RWPE2 (cell line): ENCODE measurements at places on chromosomes 4 and X.

- H3K27me3 ChIP-seq: no peaks in the 10 kb centered on the region
- H3K4me1 ChIP-seq: no peaks in the 10 kb centered on the region
- no peak overlapping the region for H3K27ac ChIP-seq
- H3K36me3 ChIP-seq: peaks cover 3% of the 10 kb centered on the region; the same call in 1 of the 2 replicates
- H3K4me3 ChIP-seq: no peak overlapping the region
These were observed 55.1 kb downstream of the PPP3CA start for GRCh38 chr4:101292214-101292613.

- no peak overlapping the region for H3K4me3 ChIP-seq
- H3K36me3 ChIP-seq: no peaks in the 10 kb centered on the region
- DNase-seq: no peak
These were observed 14.2 kb downstream of the CLNK start for GRCh38 chr4:10670321-10670720.

- H3K4me1 ChIP-seq: peaks cover 18% of the 10 kb centered on the region
- H3K27me3 ChIP-seq: no peaks in the 10 kb centered on the region
- no peaks in the 10 kb centered on the region for H3K36me3 ChIP-seq
- no peak overlapping the region for H3K27ac ChIP-seq
- no peak overlapping the region for H3K4me3 ChIP-seq
These were observed 78.7 kb downstream of the GALNT7 start for GRCh38 chr4:173247321-173247720.

DNA sequence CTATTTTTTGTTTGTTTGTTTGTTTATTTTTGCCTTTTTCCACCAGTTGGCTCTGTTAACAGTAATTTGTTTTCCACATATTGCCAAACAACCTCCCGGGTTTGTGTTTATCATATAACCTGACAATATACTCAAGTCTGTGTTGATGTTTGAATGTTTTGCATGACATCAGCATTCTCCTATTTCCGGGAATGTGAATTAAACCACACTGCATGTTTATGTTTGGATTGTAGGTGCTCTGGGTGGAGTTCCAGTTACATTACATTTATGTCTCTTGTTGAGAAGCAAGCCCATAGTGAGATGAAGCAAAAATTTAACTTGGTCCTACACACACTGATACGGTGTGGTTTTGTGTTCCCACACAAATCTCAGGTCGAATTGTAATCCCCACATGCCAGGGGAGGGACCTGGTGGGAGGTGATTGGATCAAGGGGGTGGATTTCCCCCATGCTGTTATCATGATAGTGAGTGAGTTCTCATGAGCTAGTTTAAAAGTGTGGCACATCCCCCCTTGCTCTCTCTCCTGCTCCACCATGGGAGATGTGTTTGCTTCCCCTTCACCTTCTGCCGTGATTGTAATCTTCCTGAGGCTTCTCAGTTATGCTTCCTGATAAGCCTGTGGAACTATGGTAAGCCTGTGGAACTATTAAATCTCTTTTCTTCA, 54.4 kb upstream of the CLNK start:
- no peak overlapping the region for H3K27ac ChIP-seq
- no peak overlapping the region for H3K4me3 ChIP-seq
- no peaks in the 10 kb centered on the region for H3K27me3 ChIP-seq
- H3K36me3 ChIP-seq: no peaks in the 10 kb centered on the region
- H3K4me1 ChIP-seq: no peaks in the 10 kb centered on the region
- DNase-seq: no peak

DNA sequence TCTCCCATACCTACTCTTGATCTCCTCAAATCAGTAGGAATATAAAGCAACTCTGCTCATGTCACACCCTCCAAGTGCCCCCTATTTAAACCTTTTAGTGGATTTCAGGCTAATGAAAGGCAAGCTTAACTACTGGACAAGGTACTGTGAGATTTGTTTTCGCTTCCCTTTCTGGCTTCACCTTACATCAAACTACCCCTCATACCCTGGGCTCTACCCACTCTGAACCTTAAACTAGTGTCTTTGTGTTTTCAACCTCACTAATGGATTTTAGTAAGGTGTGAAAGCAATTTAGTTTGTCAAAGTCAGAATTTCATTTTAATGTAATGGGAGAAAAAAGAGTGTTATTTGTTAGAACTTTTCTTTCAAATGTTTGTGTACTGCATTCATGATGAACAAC, 291.7 kb downstream of the INPP4B start:
- no peak overlapping the region for H3K4me3 ChIP-seq
- DNase-seq: no peak
- H3K36me3 ChIP-seq: no peaks in the 10 kb centered on the region
- H3K4me1 ChIP-seq: peaks cover 32% of the 10 kb centered on the region
- H3K27ac ChIP-seq: no peak overlapping the region
- H3K27me3 ChIP-seq: no peaks in the 10 kb centered on the region

DNA sequence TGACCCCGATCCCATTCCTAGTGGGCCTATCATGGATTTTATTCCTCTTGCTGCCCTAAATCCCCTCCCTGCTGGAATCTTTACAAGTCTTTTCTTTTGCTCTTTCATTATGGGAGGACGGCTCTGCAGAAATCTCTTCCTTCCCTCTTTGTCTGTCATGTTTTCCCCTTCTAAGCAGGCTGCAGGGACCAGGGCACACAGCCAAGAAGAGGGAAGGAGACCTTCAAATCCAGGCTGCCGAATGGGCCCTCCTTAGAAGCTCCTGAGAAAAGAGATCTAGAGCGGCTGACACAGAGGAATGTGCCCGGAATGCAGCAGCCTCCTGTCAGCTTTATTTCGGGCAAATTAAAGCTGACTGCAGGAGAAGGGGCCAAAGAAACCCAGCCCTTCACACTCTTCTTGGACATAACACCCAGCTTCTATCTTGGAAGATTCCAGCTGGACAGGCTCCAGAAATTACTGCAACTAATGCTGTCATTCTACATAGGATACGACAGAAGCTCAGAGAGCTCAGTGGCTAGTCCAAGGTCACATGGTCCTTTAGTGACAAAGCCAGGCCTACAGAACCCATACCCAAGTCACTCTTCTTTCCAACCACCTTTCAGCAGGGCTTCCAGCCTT, 187.8 kb upstream of the NHS start:
- H3K4me1 ChIP-seq: no peaks in the 10 kb centered on the region
- H3K4me3 ChIP-seq: no peak overlapping the region
- H3K36me3 ChIP-seq: no peaks in the 10 kb centered on the region
- H3K27me3 ChIP-seq: no peaks in the 10 kb centered on the region
- H3K27ac ChIP-seq: no peak overlapping the region

DNA sequence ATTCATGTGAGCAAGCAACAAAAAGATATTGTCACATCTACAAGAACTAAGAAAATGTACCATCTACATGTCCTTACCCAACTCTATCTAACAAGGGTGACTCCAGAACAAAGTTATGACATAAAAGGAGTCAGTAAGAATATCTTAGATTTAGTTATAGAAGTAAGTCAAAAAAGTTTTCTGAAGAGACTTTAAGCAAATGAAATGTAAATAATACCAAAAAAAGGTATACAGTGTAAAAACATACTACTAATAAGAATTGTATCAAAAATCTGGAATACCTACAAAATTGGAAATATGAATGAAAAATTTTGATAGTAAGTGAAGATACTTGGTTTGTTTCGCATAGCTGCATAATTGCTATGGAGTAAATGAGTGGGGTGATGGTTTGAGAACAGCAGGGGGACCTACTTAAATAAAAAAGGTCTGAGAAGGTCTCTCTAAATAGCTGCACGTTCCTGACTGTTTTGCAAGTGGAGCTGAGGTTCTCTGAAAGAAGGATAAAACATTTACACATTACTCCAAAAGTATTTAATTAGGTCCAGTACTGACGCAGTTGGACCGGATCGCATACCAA, 51.0 kb upstream of the ENPP6 start:
- H3K4me3 ChIP-seq: no peak overlapping the region
- peaks cover 27% of the 10 kb centered on the region for H3K4me1 ChIP-seq
- DNase-seq: no peak
- no peaks in the 10 kb centered on the region for H3K36me3 ChIP-seq

- no peak overlapping the region for H3K4me3 ChIP-seq
- no peaks in the 10 kb centered on the region for H3K4me1 ChIP-seq
- H3K36me3 ChIP-seq: no peaks in the 10 kb centered on the region
These were observed 146.1 kb downstream of the DCTD start for GRCh38 chr4:182770996-182771514.
